ENCODE measurements at places on chromosomes 6 and 20. TPM values are rescaled to one million over a fixed set of nuclear protein-coding genes. Genes with fewer than 3 reads are reported as not detected.

FUT9 gene
- total RNA-seq = not detected

RHAG gene
- total RNA-seq = not detected

BHLHE23 gene
- total RNA-seq = not detected

PLN gene
- total RNA-seq = not detected

PNPLA1 gene
- not detected for total RNA-seq

LTV1 gene
- 31.6 TPM for total RNA-seq

All from A549 treated with ZK216348 at 1 μM for 4 hours (cell line).